ENCODE measurements at places on chromosomes 3 and 15.

DNA sequence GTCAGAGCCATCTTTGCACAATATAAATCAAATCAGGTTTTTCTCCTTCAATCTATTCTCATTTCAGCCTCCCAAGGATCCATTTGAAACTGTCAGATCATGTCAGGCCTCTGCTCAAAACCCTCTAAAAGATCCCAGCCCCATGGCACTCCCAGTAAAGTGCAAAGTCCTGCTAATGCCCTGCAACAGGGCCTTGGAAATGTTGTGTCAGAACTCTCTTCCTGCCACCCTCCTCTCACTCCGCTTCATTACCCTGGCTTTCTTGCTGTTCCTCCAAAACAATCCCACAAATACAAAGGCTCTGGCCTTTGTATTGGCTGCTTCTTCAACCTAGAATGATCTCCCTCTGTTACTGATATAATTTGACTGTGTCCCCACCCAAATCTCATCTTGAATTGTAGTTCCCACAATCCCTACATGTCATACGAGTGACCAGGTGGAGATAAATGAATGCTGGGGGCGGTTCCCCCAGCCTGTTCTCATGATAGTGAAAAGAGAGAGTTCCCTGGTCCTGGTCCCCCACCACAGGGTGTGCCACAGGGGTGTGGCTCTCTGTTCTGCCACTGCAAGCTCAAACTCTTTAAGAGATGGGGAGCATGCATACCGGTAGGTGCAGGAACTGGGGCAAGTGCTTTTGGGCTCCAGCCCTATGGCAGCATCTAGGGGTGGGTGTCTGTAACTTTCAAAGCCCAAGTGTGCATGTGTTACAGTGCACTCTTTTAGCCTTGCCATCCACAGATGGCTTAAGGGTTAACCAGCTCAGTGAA lies 22.9 kb upstream of the TRA2B start:
- DNase-seq = no peak

- no peak for DNase-seq
Measured at GRCh38 chr3:40464339-40465110, 7.4 kb downstream of the RPL14 start.

GRCh38 chr15:68440136-68440535 lies 8.2 kb upstream of the ITGA11 start:
- no peak for DNase-seq

DNA sequence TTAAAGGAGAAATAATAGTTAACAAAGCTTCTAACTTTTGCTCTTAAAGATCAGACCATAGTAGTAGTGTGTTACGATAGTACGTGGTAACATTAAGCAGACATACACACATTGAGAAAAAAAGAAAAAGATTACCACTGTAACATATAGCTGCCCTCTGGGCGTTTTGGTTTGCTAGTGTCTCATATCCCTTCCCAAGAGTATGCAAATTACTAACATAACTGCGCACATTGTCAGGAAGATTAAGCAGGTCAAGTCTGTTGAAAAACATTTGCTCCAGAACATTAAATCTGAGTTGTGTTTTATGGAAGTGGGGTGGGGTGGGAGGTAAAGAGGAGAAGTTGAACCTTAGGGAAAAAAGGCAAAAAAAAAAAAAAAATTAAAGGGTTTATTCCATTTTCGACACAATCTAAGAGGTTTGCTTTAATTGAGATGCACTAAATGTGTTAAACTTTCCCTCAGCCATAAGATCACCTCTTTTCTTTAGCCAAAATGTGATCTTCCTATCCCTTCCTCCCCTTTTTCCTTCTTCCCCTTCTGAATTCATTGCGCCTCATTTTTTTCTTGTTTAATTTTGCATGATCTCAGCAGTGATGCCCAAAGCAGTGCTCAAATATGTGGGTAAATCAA lies 1.5 kb upstream of the LRIG1 start:
- DNase-seq = no peak

- no peak for DNase-seq
Measured at GRCh38 chr3:28924744-28925360, 356.0 kb upstream of the RBMS3 start.

- no peak for DNase-seq
Measured at GRCh38 chr15:79365765-79366164, 54.9 kb downstream of the TMED3 start.

- DNase-seq = no peak
Measured at GRCh38 chr3:14452740-14453710, 50.6 kb downstream of the SLC6A6 start.

DNA sequence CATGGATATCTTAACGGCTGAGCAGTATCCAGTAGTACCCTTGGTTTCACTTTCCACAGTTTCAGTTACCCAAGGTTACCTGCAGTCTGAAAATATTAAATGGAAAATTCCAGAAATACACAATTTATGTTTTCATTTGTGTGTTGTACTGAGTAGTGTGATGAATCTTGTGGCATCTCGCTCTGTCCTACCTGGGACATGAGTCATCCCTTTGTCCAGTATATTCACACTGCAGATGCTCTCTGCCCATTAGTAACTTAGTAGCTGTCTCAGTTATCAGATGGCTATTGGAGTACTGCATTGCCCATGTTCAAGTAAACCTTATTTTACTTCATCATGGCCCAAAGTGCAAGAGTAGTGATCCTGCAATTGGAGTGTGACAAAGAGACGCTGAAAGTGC lies 26.1 kb downstream of the GASK1A start:
- no peak for DNase-seq

GRCh38 chr15:27527490-27528067 lies 556.6 kb downstream of the GABRG3 start:
- no peak for DNase-seq

GRCh38 chr3:4866866-4867265 lies 112.4 kb upstream of the BHLHE40 start:
- no peak for DNase-seq

GRCh38 chr15:68781766-68782588 lies 38.7 kb downstream of the ANP32A start:
- no peak for DNase-seq

GRCh38 chr3:165464736-165465135 lies 268.6 kb upstream of the SLITRK3 start:
- no peak for DNase-seq

DNA sequence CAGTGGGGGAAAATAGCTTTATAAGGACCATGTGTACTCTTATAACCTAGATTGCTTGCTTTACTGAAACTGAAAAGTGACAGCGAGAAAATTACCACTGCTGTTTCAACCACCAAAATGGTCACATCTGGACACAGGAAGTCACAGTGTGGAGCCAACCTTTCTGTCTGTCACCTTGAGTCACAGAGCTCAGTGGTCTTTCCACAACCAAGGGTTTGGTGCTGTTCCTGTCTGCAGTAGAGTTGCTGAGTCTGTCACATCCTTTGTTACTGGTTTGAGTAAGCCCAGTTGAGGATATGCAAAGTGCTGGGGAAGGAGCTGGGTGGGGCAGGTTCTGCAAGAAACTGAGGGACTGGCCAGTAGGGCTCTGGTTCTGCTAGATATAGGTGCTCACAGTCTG lies 139.1 kb upstream of the EIF1B start:
- no peak for DNase-seq
